ENCODE measurements at places on chromosomes 3 and 15.

DNA sequence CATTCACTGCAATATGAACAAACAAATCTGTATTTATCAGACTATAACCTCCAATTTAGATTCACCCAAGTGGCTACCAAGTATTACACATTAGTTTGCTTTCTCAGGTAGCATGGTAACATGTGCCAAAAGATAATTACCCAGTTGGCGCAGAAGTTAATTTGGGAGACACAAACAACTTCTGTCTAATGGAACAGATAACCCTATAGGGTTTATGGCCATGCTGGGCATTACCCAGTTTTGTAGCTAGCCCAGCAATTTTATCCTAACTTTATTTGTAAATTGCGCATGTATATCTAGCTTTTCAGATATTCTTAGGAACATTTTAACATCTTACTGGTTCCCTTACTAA, 780 bp downstream of the RPL22L1 start:
- no peak for DNase-seq

DNA sequence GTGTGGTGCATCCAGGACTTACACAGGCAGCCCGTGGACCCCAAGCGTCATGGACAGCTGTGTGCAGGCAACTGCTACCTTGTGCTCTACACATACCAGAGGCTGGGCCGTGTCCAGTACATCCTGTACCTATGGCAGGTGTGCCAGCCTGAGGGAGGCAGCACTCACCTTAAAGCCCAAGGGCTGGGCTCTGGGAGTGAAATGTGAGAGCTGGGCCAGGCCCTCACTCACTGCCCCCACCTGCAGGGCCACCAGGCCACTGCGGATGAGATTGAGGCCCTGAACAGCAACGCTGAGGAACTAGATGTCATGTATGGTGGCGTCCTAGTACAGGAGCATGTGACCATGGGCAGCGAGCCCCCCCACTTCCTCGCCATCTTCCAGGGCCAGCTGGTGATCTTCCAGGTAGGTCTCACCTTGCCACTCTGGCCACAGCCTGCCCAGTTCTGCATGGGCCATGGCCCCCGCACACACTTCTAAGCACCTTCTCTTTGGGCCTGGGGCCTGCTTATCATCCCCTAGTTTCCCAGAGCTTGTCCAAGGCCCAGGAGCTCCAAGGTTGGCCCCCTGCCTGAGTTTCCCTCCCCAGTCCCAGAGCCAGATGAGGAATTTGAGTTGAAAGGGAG, 11.0 kb downstream of the VILL start:
- DNase-seq, result no peak

DNA sequence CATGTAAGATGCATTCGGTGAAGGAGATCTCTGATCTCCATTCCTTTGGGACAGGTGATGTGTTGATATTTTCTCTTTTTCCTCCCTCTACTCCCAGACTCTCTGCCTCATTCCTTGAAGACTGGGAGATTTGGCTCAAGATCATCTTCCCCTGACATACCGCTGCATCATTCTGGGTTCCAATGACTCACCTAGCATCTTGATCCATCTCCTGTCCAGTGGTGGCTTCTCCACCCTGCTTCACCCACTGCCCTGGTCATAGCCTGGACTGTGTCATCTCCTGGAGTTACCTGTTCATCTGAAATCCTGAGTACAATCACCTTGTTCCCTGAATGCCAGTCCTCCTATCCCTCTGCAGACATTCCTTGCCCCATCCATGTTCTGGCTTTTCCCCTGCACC, 57.4 kb upstream of the TRAK1 start:
- peak; percentile 57 for DNase-seq

GRCh38 chr3:191987831-191988350, 526.9 kb downstream of the PYDC2 start:
- no peak for DNase-seq

DNA sequence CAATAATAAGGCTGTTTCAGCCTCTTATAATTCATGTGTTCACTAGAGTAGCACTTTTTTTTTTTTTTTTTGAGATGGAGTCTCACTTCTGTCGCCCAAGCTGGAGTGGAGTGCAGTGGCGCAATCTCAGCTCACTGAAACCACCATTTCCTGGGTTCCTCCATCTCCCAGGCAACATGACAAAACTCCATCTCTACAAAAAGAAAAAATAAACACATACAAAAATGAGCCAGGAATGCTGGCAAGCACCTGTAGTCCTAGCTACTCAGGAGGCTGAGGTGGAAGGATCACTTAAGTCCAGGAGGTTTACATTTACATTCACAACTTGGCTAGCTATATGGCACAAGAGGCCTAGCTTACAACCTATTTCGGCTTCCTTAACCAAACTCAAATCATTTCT, 6.8 kb downstream of the USP4 start:
- no peak for DNase-seq

- DNase-seq, result no peak
Observed at GRCh38 chr15:53843166-53843565, 83.7 kb upstream of the WDR72 start.

- no peak for DNase-seq
Observed at GRCh38 chr15:86080302-86080701, 631 bp downstream of the AGBL1 start.

- DNase-seq, result no peak
Observed at GRCh38 chr3:9769012-9769411, 735 bp downstream of the CAMK1 start.

DNA sequence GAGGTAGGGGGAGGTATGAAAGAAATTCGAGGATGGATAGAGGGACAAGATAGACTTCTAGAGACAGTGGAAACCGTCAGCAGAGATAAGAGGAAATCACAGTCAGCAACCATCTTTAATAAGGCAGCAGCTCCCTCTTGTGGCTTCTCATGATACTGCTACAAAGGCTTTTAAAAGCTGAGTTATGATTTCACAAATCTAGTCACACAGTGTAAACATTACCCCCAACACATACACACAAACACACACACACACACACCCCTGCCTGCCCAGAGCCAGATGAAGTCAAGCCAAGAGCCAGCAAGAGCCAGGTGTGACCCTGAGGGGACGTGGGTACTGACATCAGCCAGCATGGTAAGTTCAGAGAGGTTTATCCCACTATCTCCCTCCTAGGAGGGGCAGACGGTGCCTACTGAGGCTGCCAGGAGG, 18.9 kb upstream of the TGM5 start:
- peak; percentile 61 for DNase-seq

DNA sequence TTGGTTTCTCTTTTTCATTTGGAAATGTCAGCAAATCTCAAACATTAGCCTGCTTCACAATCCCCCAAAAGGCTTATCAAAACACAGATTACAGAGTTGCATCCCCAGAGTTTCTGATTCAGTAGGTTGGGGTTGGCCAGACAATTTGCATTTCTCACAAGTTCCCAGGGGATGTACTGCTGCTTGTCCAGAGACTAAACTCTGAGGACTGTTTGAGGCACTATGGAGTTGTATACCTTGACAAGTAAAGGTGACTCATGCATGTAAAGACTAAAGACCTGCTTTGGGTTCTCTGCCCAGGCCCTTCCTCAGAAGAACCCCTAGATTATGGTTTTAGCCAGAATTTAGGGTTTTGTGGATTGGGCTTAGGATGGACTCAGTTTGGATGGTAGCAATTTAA, 151.1 kb upstream of the ARHGEF26 start:
- DNase-seq, result no peak

GRCh38 chr15:60396560-60396957, 1.2 kb downstream of the ANXA2 start:
- peak; percentile 60 for DNase-seq

GRCh38 chr3:135268941-135269532, 474.0 kb downstream of the EPHB1 start:
- DNase-seq, result no peak

DNA sequence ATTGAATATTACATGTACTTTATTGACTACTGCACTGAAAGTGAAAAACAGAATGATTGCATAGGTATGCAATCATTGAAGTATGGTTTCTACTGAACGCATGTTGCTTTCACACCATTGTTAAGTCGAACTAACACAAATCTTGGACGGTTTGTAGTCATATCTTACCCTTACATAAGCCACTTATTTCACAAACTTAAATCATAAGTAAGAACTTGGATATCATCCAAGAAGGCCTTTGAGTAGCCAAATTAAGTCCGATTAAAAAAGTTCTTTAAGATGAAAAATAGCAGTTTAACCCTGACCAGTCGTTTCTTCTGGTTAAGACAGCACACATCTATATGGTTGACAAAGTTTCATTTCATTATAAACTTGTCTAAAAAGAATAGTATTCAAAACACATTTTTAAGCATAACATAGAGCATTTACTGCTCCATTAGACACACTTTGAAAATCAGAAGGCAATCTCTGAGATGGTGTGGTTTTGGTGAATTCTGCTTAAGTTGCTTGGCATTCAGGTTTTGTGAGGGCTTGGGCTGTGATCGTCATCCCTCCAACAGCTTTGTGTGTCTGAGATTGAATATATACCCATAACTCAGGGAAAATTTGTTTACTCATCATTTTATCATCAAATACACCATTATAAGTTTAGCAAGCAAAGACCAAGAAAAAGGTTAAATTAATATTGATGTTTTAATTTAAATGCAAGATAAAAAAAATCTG, 92.2 kb downstream of the NFKBIZ start:
- DNase-seq, result no peak

DNA sequence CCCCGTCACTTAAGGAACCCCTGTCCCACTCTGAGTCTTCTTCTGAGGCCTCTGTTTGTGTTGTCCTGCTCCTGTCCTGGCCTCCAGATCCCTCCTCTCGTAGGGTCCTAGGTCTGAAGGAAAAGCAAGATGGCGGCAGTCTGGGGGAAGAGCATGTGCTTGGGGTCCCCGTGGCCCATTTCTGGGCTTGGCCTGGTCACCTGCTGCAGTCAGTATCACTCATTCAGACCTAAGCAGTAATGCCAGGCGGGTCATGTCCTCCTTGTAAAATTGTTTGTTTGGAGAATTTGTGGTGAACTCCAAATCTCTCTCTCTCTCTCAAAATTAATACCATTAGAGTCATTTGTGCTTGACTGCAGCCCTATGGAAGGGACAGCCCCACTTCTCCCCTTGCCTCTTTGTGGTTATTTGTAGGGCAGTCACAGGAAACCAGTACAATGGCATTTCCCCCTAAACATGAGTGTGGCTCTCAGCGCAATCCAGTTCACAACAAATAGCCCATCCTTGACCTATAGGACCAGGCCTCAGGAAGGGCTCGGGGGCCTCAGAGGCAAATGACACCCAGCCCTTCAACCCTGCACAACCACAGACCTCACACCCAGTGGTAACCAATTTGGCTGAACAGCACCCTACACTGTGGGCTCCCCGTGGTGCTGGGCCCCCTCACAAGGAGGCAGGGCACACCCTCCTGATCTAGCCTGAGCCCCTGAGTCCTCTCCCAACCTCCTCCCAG, 173.5 kb downstream of the OR4M2 start:
- no peak for DNase-seq

- DNase-seq, result no peak
Observed at GRCh38 chr3:71724171-71724453, 1.1 kb downstream of the EIF4E3 start.

GRCh38 chr3:16545413-16546185, 32.1 kb upstream of the RFTN1 start:
- DNase-seq, result no peak

- DNase-seq, result no peak
Observed at GRCh38 chr15:41851167-41851523, 12.5 kb downstream of the PLA2G4B start.

GRCh38 chr15:75673426-75674235, 25.9 kb downstream of the SNX33 start:
- no peak for DNase-seq

GRCh38 chr3:170469151-170470062, 50.7 kb downstream of the CLDN11 start:
- DNase-seq, result no peak

DNA sequence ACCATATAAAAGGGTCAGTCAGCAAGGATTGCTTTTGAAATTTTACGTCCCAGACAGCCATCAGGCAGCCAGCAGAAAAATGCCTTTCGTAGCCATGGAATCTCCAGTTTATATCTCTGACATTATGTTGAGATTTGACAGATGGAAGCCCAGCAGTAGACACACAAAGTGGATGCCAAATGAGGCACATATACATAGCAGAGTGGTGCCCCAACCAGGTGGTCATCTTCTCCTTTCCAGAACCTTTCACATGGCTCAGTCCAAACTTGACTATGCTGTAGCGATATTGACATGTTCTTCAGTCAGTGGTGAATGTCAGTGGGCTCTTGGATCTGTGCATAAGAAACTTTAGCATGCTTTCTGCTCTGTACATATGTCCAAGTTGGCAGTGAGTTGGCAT, 123.3 kb upstream of the GBE1 start:
- DNase-seq, result no peak
